ENCODE measurements at places on chromosomes 7 and 10.
A peak's percentile ranks its signal among the peaks of the same experiment; 100 is the strongest.

- DNase-seq: peak; percentile 70
Measured at GRCh38 chr7:30564243-30564892, 30.3 kb upstream of the GARS1 start.

GRCh38 chr10:95539560-95540284 lies 21.4 kb downstream of the SORBS1 start:
- no peak for DNase-seq

- DNase-seq: no peak
Measured at GRCh38 chr10:31757386-31757791, 171.2 kb downstream of the ARHGAP12 start.

GRCh38 chr10:22226599-22226998 lies 8.8 kb upstream of the EBLN1 start:
- DNase-seq: no peak

DNA sequence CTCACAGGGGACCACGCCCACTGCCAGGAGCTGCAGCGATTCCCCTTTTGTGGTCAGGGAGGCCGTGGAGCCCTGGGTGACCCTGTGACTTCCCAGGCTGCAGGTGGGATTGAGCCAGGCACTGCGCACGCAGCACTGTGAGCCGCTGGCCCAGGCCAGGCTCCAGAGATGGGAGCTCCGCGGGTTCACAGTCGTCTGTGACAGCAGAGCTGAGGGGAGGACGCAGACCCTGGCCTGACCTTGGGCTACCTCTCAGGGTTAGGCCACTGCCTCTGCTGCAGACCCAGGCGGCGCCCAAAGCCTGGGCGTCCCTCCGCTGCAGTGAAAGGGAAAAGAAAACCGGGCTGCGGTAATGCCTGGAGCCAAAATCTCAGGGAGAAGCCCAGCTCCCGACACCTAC lies 107.5 kb upstream of the GPR26 start:
- DNase-seq: no peak

DNA sequence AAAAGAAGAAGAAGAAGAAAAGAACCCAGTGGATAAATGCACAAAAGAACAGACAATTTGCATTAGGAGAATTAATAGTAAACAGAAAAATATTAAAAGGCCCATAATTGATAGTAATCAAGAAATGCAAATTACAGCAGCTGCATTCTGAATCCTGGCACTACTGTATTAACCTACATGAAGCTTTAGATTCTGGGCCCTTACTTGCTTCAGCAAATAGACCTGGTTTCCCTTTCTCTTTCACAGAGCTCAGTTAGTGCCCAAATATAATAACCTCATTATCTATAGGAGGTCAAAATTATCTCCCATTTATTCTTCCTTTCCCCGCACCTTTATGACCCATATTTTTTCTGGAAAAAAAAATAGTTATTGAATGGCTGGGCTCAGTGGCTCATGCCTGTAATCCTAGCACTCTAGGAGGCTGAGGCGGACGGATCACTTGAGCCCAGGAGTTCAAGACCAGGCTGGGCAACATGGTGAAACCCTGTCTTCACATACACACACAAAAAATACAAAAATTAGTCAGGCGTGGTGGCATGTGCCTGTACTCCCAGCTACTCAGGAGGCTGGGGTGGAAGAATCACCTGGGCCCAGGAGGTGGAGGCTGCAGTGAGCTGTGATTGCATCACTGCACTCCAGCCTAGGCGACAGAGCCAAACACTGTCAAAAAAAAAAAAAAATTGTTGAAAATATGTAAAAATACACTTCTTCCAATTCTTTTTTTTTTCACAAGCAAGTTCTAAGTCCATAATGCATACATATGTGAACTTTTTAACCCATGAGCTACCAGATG lies 36.0 kb upstream of the PIK3AP1 start:
- no peak for DNase-seq

DNA sequence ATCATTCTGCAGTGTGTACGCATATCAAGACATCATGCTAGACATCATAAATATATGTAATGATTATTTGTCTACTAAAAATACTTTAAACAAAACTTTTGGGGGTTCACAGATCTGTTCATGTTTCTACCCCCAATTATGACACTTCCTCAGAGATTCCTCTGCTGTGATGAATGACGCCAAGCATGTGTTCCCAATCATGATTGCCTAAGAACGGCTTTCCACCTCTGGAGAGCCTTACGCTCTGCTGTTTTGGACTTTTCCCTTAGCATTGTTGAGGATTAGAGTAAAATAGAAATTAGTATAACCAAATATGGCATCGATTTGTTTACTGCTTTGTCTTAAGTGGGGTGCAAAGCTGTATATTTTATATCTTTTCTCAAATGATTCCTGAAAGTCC lies 236.3 kb upstream of the IGFBP3 start:
- DNase-seq: no peak

DNA sequence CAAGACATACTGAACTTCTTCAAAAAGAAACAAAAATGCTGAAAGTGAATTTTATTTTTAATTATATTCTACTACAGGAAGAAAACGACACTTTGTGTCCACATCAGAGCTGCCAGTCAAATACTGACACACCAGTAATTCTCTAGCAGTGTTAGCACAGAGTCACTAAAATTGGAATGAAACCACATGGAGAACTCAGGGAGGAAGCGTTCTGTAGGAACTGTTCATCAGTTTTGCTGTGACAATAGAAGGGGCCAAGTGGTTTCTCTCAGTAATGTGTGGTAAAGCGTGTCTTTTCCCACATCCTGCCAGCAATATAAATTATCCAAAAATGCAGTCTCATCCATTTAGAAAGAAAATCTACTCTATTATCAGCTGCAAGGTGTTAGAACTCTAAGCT lies 683.3 kb downstream of the GRM8 start:
- no peak for DNase-seq

GRCh38 chr10:30094601-30095000 lies 35.2 kb upstream of the JCAD start:
- no peak for DNase-seq

DNA sequence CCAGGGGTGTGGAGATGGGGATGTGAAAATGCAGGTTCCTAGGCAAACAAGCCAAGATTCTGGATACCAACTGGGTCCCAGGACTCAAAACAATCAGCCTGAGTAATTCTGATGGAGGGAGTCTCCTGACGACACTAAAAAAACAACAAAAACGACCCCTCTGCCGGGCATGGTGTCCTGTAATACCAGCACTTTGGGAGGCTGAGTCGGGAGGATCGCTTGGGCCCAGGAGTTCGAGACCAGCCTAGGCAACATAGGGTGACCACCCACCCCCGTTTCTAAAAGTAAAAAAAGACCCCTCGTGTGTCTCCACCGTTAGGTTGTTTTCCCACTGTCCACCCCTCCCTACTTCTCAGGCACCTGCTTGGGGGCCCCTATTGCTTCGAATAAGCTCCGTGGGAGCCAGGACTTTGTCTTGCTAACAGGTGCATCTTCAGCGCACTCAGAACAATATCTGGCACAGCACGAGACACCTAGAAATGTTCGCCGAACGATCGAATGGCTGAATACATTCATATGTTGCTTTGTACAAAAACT lies 743 bp upstream of the NRF1 start:
- DNase-seq: no peak

GRCh38 chr10:91521439-91521838 lies 111.3 kb downstream of the HECTD2 start:
- no peak for DNase-seq

- DNase-seq: no peak
Measured at GRCh38 chr10:76554478-76554877, 1083.1 kb downstream of the KCNMA1 start.

DNA sequence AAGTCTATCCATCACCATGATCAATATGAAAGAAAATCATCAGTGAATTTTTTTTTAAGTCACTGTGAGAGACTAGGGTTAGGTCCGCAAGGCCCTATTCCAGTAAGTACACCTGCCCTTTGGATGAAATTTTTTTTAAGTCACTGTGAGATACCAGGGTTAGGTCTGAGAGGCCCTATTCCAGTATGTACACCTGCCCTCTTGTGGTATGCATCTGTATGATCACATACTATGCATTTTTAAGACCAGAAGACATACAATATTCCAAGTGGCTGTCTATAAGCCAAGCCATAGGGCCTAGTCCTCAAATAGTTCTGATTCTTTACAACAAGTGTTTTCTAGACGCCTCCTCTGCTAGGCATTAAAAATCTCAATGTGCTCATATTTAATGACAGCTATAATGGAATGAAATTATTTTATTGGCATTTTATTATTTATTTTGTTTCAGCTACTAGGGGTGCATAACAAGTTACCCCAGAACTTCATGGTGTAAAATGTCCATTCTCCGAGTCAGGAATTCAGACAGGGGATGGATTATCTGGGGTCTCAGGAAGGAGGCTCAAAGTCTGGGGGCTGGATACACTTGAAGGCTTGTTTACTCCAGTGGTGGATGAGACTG lies 53.1 kb downstream of the TEX36 start:
- DNase-seq: peak; percentile 22

DNA sequence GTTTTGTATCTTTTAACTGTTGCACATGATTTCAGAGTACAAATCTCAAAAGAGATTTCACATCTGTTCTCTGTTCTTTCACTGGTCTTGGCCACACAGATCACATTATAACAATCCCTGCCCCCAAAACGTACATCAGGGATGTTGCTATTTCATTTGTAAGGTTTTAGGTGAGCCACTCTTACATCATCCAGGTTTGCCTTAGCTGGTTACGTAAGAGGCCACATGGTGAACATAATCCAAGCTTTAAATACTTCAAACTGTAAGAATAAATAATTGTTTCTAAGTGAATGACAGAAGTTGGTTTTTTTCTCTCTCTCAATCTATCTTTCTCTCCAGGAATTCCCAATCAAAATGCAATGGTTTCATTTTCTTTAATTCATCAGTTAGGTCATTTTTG lies 245.9 kb upstream of the HGF start:
- DNase-seq: no peak

DNA sequence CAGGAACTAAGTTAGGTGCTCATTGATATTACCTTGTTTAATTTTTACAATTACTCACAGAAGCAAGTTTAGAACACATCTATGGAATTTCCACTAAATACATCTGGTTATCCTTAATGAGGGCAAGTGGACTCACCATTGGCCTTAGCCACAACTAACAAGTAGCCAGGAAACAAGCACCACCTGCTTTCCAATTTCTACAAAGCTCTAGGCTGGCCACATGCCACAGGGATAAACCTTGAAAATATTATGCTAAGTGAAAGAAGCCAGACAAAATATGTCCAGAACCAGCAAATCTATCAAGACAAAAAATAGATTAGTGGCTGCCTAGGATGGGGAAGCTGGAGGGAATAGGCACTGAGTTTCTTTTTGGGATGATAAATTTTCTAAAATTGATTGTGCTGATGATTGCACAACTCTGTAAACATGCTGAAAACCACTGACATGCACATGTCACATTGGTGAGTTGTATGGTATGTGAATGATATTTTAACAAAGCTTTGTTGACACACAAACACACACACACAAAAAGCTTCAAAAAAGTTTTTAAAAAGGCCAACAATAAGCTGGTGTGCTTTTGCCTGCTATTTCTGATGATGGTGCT lies 179.4 kb downstream of the CPEB3 start:
- DNase-seq: no peak

GRCh38 chr10:119769886-119770285 lies 44.0 kb downstream of the INPP5F start:
- peak; percentile 73 for DNase-seq

DNA sequence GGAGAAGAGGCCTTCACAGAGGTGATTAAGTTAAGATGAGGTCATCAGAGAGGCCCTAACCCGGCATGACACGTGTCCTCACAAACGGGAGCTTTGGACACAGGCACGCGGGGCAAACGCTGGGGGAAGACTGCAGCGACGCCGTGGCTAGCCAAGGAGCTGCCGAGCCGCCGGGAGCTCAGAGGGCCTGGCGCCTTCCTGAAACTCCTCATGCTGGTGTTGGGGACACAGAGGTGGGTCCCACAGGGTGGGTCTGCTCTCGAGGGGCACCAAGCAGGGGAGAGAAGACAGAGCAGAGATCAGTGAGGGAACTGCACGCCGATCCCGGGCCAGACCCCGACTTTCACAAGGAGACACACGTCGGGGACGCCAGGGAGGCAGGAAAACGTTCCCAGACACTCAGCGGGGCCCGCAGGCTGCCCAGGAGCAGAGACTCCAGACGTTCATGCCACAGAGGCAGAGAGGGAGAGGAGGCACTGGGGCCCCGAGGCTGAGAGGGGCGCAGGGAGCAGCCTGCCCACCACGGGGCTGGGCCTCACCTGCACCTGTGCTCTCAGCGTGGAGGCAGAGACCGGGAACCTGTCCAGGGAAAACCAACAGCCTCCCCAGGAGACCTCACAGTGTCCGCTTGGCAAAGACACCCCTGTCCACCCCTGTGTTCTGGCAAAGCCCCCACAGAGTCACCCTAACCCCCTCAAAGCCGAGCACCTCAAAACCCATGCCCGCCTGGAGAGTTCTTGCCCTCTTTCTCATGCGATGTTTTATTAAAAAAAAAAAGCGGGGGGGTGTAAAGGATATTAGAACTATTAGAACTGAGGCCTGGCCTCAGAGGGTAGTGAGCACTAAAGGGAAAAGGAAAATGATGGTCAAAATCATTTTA lies 103.8 kb downstream of the PDGFA start:
- DNase-seq: no peak

DNA sequence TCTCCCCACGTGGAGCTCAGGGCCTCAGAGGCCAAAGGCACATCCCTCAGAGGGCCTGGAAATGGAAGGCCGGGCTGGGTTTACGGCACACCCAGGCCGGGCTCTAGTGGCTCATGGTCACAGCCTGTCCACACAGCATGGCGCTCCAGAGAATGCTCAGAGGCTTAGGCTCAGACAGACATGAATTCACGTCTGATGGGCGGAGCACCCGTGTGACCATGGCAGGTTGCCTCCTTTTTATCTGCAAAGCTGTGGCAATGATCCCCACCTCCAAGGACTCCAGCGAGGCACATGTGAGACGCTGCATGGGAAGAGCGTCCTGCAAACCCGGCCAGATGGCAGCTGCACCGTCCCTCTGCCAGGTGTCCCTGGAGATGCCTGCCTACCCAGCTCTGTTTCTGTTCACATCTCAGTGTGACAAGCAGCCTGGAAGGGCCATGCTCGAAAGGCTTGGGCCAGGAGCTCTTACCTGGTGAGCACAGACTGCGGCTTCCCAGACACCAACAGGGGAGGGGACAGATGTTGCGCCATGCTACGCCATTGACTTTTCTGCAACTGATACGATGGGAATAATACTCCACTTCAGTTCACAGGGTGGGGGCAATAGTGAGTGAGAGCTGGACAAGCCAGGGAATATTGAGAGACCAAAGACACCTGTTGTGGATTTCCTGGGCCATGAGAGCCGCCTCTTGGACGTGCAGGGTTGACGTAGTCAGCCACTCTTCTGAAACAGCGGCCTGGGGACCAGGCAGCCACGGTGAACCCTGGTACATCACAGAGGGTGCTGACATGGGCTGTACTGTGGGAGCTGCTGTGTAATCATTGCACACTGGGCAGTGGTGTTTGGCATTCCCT lies 34.4 kb upstream of the FAM20C start:
- no peak for DNase-seq

DNA sequence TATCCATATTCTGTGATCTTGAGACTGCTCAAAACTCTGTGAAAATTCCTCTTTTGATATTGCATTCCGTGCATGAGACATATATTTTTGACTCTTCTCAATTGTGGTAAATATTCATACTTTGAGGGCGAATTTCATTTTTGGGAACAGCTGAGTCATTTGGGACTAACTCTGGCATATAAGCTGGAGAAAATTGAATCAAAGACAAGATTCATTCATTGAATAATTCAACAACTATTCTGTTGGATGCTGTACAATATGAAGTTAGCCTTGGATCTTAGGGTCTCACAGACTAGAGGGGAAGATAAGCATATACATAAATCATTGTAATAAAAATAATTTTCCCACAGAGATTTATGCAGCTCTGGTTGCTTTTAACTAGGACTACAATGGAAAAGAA lies 183.2 kb upstream of the NEBL start:
- no peak for DNase-seq
